Stimulated activated CD8-positive, alpha-beta memory T cell treated with anti-CD3 and anti-CD28 coated beads, Interleukin-2, amount 100 ng/mL, for 48 hours (primary cell): ENCODE measurements at places on chromosomes 7 and 10.

DNA sequence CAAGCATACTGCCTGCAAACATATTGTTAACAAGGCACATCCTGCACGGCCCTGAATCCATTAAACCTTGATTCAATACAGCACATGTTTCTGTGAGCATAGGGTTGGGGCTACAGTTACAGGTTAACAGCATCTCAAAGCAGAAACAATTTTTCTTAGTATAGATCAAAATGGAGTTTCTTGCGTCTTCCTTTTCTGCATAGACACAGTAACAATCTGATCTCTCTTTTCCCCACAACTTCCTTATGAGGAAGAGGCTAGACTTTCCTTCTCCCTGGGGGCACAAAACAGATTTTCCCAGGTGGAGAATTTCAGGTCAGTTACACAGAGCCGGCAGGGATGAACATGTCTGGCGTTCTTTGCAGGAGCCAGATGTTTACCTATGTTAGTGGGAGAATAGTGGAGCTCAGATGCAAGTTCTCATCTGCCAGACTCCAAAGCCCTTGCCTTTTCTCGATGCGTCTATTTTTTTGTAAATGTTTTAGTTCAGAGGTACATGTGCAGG is 37.5 kb upstream of the PFKFB3 start:
- DNase-seq = no peak

- no peak for DNase-seq
Observed at GRCh38 chr10:68132391-68132790, 23.1 kb downstream of the MYPN start.

DNA sequence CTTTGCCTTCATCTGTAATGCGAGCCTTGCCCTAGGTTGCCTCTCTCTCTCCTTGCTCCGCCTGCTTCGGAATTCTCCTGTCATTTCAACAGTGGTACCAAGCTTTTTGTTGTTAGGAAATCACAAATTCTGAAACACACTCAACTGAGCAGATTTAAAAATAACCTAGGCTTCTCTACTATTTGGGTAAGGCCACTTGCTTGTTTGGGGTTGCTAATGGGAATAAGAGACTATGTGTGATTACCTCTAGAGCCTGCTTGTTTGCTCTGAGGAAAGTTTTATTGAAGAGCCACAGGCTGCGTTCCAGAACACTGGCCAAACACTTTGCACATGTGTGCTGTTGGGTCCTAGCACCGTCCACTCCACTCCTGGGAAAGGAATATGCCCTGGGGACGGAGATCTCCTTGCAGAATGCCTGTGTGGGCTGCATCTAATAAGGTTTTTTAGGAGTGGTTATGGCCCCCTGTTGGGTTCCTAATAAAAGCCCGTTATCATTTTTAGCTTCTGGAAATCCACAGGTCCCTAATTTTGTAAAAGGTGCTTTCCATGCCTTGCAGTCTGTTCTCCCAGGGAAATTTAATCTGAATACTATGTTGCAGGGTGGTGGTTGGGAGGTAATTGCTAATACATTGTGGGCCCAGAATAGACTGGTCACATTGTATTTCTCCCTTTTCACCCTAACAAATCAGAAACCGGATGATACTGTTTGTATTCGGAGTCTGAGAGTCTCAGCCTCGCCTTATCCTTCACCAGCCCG is 68.7 kb upstream of the KLF6 start:
- DNase-seq = no peak

- DNase-seq = no peak
Observed at GRCh38 chr7:34488766-34489165, 169.3 kb upstream of the NPSR1 start.

GRCh38 chr7:47513741-47514241 is 68.1 kb downstream of the TNS3 start:
- no peak for DNase-seq

DNA sequence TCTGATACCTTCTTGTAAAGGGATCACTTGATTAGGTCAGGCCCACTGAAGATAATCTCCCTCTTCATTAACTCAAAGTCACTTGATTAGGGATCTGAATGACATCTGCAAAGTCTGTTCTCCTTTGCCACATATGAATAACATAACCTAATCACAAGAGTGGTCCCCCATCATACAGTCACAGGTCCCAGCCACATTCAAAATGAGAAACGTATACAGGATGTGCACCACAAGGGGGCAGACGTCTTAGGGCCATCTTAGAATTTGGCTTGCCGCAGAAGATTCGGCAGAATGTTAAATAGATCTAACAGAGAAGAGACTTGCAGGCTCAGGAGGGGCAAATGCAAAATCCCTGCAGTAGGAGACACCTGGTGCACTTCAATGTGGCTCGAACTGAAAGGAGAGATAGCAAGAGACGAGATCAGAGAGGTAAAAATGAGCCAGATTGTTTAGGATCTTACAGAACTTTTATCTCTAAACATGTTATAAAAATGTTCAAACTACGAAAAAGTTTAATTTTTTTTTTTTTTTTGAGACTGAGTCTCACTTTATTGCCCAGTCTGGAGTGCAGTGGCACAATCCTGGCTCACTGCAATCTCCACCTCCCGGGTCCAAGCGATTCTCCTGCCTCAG is 10.4 kb upstream of the SMC3 start:
- peak; percentile 32 for DNase-seq

GRCh38 chr7:26657206-26657641 is 207.2 kb downstream of the SKAP2 start:
- no peak for DNase-seq

- no peak for DNase-seq
Observed at GRCh38 chr7:3950249-3950648, 649.2 kb downstream of the SDK1 start.

- DNase-seq = no peak
Observed at GRCh38 chr7:143299840-143300239, 11.7 kb downstream of the CASP2 start.

- DNase-seq = no peak
Observed at GRCh38 chr7:150406312-150406566, 27.1 kb downstream of the ZNF775 start.

DNA sequence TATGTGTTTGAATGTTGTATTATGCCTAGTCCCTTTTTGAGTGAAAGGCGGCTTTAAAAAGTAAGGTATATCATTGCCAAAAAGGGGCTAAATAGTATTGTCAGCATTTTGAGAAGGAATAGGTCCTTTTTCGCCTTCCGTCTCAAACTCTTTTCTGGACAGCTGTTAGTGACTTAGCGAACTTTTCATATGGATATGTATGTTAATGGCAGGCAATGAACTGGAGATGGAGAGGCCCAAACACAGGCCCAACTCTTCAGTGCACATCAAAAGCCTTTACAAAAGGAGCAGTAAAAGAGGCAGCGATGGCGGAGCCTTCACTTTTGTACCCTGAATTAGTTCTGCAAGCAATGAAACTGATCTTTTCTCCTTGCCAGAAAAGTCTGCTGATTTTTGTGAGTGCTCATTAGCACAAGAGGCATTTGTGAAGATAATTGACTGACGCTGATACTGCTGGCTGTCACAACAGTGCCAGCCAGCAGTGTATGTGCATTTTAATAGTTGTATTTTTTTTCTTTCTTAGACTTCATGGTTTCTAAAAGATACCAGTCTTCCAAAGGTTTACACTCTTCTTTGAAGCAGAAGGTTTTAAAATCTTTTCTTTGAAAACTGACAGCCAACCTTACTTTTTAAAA is 243.7 kb upstream of the SP8 start:
- no peak for DNase-seq

DNA sequence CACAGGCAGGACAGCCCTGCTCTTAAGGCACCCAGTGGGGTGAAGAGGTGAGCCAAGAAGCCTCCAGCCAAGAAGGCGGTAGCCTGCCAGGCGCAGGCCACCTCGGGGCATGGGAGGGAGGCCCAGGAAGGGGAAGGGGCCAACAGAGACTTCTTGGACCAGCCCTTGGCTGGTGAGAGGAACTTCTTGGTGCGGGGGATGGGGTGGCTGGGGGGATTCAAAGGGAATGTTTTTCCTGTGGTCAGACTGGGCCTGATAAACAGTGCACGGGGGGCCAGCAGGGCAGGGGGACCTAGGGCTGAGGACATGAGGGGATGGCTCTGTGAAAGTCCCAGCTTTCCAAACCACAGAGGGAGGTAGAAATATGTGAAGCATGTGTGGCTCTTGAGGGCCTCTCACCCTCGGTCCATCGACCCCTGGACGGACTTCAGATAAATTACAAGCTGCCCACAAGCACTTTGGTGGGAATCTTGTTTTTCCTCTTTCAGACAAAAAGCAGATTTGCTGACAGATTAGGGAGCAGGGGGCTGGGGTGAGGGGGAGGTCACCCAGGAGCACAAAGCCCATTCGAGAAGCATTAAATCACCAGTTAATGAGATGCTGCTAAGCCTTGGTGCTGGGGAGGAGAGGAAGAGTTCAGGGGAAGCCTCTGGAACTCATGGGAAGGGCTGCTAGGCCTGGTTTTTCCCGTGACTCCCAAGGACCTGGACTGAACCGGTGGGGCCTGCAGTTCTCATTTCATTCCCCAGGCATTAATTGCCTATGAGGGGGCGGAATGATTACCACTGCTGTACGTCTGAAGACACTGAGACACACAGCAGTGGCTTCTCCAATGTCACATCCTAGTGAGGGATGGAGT is 11.3 kb downstream of the CRYGN start:
- no peak for DNase-seq

DNA sequence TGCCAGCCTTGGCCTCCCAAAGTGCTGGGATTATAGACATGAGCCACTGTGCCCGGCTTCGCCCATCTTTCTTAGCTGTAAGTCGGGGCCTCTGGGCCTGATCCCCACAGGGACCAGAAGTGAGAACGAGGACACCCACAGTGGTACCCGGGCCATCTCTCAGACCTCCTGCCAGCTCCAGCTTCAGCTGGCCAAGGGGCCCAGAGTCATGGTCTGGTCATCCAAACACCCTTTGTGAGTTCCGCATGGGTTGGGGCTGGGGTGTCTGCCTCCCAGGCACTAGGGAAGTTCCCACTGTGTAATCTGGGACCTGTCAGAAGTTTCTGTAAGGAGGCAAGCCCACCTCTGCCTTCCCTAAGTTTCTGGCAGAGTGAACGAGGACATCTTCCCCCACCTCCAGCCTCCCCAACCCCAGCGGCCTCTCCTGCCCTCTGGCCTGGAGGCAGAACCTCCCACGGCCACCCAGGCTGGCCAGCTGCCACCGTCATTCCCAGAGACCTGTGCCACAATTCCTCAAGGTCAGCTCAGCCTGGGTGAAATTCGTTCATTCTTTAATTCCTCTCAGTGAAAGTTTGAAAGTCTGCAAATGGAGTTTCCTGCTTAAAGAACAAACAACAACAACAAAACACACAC is 19.5 kb upstream of the FOXL3 start:
- DNase-seq = no peak

- DNase-seq = no peak
Observed at GRCh38 chr10:12559578-12560178, 210.3 kb downstream of the CAMK1D start.

GRCh38 chr10:121080281-121080891 is 229.2 kb downstream of the WDR11 start:
- DNase-seq = no peak

DNA sequence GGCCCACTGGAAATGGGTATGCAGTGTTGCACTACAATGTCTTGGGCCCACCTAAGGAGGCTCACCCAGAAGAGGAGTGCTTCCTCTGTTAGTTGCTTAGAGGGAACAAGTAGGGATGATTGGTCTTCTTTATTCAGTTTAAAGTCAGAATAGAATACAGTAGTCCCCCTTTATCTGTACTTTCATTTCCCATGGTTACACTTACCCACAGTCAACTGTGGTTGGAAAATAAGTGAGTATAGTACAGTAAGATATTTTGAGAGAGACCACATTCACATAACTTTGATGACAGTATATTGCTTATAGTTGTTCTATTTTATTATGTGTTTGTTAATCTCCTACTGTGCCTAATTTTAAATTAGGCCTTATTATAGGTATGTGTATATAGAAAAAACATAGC is 151.4 kb downstream of the COL28A1 start:
- no peak for DNase-seq

DNA sequence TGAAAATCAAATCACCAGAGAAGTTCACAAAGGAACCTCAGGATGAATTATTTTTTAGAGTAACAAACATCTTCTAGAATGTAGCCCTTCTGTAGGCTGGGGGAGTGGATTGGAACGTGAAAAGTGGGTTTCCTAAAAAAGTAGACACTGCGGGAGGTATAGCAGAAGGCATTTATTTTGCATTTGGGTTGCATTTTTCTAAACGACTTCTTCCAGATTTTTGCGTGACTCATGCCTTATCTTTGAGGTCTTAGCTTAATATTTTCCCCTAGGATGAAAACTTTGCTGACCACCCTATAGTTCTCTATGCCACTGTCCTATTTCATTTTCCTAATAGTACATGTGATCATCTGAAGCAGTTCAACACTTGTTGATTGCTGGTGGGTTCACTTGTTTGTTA is 112.7 kb upstream of the JCAD start:
- DNase-seq = no peak

DNA sequence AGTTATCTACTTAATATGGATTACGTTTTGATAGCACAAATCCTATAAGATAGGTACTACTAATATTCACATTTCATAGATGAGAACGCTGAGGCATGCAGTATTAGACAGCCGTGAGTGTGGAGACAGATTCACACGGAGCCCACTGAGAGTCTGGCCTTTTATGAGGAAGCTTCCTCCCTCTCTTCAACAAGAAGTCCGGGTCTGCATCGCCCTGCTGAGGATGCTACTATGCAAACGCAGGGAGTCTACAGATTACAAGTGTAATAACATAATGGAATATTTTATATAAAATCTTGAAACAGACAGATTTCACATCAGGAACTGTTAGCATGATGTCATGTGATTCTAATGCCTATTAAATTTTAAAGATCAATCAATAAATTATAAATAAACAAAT is 255.9 kb upstream of the GLI3 start:
- no peak for DNase-seq

- DNase-seq = no peak
Observed at GRCh38 chr10:11115337-11115736, 97.7 kb downstream of the CELF2 start.

GRCh38 chr10:79266543-79267312 is 80.5 kb upstream of the PPIF start:
- DNase-seq = no peak

GRCh38 chr7:130419658-130420057 is 21.2 kb downstream of the CEP41 start:
- DNase-seq = no peak

- DNase-seq = no peak
Observed at GRCh38 chr10:63392224-63392623, 73.6 kb downstream of the JMJD1C start.

- DNase-seq = no peak
Observed at GRCh38 chr10:50554995-50555568, 68.7 kb downstream of the SGMS1 start.

DNA sequence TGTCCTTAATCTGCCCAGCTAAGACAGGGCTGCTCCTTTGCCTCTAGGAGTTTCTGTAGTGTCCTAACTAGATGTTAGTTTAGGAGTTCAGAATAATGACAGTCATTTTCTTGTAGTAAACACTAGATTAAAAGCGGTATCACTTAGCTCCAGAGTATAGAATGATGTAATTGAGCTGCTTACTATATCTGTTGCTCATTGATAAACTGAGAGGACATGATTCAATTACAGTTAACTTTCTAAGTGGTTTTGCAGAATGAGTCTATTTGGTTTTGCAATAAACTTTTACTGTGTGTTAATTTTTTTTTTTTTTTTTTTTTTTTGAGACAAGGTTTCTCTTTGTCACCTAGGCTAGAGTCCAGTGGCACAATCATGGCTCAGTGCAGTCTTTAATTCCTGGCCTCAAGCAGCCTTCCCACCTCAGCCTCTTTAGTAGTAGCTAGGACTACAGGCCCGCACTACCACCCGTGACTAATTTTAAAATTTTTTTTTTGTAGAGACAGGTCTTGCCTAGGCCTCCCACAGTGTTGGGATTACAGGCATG is 1.8 kb downstream of the STMP1 start:
- DNase-seq = no peak
